ENCODE measurements at places on chromosomes 4 and X.

GRCh38 chr4:4456351-4456750, 69.4 kb downstream of the NSG1 start:
- no peak for DNase-seq

DNA sequence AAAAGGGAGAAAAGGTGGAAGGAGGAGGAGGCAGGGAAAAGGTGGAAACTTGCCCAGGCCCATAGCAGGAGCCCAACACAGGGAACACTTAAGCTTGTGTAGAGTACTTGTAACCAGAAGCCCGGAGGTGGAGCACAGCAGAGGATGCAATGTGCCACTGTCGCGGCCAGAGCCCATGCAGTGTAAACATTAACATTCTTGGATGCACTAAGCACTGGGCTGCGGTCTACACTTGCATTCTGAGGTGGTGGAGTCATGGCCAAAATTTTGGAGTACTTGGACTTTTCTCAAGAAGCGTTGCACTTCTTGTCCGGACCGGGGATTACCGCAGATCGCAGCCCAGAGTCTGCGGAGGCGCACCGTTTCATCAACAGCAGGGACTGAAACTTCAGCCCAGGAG, 4.5 kb upstream of the RHOXF1 start:
- no peak for DNase-seq

DNA sequence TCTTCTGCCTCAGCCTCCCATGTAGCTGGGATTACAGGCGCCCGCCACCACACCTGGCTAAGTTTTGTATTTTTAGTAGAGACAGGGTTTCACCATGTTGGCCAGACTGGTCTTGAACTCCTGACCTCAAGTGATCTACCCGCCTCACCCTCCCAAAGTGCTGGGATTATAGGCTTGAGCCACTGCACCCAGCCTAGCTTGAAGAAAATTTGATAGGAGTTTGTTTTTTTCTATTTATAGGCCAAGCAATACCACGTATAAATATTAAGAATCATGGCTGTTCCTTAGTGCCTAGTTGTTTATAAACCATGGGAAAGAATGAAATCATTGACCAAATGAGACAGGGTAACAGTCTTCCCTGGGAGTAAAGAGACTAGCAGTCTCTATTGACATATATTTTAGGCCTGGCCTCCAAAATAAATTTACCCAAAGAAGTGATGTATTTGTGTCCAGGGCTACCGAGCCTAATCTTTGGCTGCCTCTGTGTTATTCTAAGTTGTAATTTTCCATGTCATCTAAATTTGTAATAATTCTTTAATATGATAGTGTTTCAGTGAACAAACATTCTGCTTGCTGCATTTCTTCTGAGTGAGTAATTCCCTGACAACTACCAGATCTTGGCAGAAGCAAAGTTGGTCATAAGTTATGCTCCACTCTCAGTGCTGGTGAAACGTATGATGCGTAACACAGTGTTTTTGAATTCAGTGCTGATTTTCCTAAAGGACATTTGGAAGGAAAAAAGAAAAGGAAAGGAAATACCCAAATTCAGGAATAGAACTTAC, 10.3 kb downstream of the PKD2 start:
- no peak for DNase-seq

- DNase-seq: no peak
These were observed 23.9 kb upstream of the CENPU start for GRCh38 chr4:184757810-184758209.

GRCh38 chrX:44898411-44899221, 25.6 kb downstream of the KDM6A start:
- DNase-seq: no peak

DNA sequence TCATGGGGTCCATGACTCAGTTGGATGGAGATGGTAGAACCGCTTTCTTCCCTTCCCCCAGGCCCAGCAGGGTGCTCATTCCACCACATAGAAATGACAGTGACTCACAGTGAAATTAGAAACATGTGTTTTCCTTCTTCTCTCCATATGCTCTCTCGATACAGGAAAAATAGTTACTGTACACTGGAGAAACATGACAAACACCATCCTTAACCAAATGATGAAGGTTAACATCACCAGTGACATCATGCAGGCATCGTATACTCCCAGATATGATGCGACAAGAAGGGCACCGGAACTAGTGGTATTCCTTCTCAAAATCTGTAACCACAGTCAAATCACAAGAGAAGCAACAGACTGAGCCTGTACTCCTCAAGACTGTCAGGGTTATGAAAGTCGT, 11.7 kb upstream of the RAB40A start:
- no peak for DNase-seq

DNA sequence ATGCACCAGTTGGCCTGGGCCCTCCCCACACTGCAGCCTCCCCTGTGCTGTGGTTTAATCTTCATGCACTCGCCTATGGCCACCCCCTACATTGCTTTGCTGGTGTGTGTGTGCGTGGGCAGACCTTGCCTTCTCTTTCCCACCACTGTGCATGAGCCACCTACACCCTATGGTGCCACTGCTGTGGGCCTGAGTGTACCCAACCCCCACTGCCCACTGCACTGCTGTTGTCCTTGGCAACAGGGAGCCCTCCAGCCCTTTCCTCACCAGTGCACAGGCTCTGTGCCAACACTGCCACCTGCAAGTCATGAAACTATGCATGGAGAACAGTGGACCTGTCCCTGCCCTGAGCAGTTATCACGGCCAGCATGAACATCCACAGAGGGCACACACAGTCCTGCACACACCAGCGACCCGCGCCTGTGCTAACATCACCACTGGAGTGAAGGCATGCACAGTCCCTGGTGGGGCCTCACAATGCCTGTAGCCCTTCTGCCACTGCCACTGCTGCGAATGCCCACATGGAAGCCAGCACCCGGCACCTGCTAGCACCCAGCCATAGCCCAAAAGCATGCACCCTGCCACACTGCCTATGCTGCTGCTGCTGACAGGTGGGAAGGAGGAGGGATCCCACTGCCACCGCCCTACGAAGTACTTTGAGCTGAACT, 237.8 kb upstream of the ARSJ start:
- DNase-seq: no peak

GRCh38 chr4:26220696-26221095, 100.1 kb upstream of the RBPJ start:
- DNase-seq: no peak

DNA sequence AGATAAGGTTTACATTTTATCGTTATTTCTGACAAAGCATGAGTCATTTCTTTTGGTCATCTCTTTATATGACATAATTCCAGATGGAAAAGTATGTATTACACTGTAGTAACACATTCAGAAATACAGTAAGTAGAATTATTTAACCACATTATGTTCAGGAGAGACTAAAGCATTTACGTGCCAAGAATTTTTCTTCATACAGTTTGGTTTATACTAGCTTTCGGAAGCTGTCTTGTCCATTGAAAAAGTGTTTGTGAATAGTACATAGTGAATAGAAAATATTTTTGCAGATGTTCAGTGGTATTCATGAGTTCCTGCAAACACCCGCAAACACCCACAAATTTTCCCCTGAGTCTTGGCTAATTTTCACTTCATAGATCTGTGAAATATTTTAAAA, 1033.0 kb upstream of the INTU start:
- no peak for DNase-seq

DNA sequence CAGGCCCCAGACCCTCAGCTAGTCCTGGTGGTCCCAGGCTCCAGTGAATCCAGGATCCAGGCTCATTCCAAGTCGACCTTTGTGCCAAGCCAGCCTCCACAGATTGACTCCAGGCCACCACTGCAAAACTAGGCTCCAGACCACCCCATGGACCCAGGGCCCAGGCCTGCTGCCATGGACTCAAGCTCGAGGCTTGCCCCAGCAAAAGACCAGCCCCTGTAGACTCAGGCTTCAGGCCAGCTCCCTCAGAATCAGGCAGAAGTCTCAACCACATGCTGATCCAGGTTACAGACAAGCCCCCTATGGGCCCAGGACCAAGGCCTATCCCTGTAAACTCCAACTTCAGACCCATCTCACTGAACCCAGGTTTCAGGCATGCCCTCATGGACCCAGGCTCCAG, 692.4 kb downstream of the PCDH19 start:
- no peak for DNase-seq

DNA sequence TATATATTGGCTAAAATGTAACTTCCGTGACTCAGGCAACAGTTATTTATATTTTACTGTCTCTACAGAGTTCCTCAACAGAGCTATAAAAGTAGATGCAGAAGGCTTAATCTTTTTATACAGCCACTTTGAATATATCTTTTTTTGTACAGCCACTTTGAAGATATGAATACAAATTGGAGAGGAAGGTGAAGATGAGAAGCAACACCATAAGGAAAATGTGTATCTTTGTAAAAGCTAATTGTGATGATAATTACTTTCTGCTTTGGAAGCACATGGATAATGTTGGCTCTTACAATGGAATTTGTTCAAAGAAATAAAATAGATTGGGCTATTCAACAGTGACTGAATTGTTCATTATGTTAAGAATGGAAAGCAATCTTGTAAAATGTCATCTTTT, 205.8 kb downstream of the ARAP2 start:
- DNase-seq: no peak

DNA sequence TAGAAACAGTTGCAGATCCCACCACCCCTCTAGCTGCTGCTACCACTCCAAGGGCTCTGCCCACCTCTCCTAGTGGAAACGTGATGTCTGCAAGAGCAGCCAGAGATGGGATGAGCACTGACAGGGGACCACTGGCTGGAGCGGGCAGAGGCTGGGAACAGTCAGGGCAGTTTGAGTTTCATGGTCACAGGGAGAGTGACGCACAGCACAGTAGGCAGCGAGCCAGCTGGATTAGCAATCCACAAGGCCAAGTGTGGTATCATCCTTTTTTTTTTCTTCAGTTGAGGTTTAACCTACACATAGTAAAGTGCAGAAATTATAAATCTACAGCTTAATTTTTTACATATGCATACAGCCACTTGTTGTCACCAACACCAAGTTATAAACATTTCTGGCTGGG, 6.4 kb upstream of the SCML2 start:
- DNase-seq: no peak

GRCh38 chr4:177569434-177569833, 127.2 kb upstream of the AGA start:
- DNase-seq: no peak

DNA sequence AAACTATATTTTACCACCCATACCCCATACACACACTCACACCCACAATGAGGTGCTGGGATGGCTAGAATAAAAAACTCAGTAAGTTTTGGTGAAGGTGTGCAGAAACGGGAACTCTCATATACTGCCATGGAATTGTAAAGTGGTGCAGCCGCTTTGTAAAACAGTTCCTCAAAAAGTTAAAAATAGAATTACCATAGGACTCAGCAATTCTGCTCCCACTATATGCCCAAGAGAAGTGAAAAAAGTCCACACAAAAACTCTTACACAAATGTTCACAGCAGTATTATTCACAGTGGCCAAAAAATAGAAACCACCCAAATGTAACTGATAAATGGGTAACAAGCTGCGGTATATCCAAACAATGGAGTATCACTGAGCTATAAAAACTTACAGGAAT, 6.5 kb downstream of the CENPU start:
- DNase-seq: no peak

DNA sequence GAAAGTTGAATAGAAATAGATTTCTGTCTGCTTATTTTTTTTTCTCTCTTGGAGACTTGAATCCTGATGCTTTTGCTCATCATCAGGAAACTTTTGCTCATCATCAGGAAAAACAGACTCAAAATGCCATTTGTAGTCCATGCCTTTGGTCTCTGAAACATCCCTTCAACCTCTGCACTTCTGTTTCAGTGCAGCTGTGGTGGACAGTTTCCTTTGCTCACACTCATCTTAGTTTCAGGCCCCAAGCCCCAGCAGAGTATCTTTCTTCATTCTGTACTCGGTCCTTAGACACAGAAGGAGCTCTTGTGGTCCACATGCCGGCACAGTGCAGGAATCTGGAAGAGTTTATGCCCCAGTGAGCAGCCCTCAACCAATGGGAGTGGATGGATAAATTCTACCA, 337.9 kb downstream of the PPP3CA start:
- DNase-seq: no peak

DNA sequence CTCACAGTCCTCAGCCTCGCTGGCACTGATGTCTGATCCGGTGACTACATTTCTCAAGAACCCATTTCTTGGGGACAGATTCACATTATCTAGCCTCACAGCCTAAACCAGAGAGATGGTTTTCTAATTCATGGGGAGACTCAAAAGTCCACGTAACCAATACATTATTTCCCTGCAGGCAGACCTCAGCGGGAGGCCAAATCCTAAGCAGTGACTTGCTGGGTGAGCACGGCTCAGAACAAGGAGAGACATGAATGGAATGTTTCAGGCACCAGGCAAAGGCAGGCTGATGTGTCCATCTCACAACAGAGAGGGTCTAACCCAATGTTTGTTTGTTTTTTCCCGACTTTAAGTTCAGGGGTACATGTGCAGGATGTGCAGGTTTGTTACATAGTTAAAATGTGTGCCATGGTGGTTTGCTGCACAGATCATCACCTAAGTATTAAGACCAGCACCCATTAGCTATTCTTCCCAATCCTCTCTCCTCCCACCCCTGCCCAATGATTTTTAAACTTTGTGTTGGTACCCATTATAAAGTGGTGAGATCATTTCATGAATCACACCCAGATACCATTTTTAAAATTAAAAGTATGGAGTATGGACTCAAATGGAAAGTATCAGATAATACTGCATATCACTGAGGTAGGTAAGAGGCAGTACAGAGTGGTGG, 53.3 kb downstream of the SCD5 start:
- DNase-seq: no peak

DNA sequence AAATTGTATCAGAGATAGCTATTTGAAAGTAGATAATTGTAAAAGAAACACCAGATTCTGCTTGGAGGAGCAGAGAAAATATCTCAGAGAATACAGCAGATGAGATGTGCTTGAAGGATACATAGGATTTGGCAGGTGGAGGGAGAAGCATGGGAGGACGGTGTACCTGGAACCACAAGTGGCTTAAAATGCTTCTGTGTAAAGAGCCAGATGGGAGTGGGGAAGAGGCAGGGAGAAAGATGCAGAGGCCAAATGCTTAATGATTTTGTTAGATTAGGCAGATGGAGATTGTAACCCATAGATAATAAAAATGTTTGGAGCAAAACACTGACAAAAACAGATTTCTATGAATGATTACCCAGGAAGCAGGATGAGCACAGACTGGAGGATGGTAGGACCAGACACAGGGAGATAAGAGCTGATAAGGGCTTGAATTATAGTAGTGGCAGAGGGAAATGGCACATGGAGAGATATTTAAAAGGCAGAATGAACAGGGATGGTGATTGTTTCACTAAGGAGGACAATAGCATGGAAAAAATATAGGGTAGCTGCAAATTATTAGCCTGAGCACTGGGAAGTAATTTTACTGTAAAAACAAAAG, 145.7 kb upstream of the TBC1D9 start:
- DNase-seq: no peak

- DNase-seq: no peak
These were observed 111.5 kb downstream of the ASB9 start for GRCh38 chrX:15158350-15158735.

GRCh38 chrX:36609616-36610585, 398.3 kb upstream of the FAM47C start:
- no peak for DNase-seq

- peak; percentile 63 for DNase-seq
These were observed 672 bp downstream of the LONRF3 start for GRCh38 chrX:118974908-118975671.
